ENCODE measurements at places on chromosomes 3 and 15.

GRCh38 chr3:140580746-140581145, 97.1 kb upstream of the TRIM42 start:
- no peak for DNase-seq

DNA sequence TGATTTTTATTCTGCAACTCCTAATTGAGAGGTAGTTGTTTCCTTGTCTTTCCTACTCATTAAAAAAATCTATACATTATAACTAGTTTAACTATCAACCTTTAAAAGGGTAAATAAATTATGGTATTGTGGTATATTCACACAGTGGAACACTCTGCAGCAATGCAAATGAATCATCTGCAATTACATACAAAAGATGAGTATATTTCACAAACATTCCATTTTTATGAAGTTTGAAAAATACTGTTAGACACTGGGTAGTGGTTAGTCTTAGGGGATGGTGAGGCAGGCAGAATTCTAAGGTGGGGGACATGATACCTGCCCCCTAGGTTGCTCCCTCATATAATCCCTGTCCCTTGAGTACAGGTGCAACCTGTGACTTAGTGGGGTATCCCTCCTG, 44.0 kb upstream of the MAGI1 start:
- DNase-seq = no peak

DNA sequence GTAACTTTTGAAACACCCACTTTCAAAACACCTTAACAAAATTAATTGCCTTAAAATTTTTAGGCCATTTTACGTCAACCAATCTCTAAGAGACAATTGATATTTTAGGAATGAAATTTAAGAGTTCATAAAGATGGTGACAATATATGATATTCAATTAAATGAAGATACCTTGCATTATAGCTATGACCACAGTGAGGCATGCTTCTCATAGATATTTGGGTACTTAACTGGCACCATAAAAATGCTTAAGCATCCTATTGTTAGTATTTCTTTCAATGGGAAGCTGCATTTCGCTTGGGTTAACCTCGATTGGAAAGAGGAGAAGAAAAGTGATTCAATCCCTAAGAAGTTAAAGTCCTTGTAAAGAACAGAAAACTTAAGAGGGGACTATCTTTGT, 209.0 kb downstream of the GAP43 start:
- no peak for DNase-seq

DNA sequence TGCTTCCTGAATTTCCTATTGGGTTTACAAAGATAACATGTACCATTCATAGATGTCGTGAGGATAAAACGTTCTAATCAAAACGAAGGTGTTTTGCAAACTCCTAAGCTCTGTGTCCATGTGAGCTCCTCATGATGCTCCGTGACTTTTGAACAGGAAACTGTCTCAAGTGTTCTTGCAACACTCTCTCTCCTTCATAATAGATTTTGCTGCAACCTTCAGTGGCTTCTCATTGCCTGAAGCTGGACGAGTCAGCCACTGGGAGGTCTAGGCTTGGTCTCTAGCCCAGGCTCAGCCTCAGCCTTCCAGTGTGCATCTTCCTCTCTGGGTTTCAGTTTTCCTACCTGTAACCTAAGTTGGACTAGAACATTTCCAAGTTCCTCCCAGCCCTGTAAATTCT, 18.7 kb upstream of the BCL2A1 start:
- no peak for DNase-seq

GRCh38 chr3:64318001-64318400, 92.7 kb upstream of the PRICKLE2 start:
- no peak for DNase-seq

- DNase-seq = no peak
These were observed 158.0 kb downstream of the FBLN2 start for GRCh38 chr3:13706886-13707285.

- DNase-seq = peak; percentile 10
These were observed 33.1 kb downstream of the GRK7 start for GRCh38 chr3:141796081-141796888.

GRCh38 chr15:28020644-28021043, 78.5 kb downstream of the OCA2 start:
- DNase-seq = no peak

- no peak for DNase-seq
These were observed 106.4 kb downstream of the EPHB1 start for GRCh38 chr3:134901461-134901860.

DNA sequence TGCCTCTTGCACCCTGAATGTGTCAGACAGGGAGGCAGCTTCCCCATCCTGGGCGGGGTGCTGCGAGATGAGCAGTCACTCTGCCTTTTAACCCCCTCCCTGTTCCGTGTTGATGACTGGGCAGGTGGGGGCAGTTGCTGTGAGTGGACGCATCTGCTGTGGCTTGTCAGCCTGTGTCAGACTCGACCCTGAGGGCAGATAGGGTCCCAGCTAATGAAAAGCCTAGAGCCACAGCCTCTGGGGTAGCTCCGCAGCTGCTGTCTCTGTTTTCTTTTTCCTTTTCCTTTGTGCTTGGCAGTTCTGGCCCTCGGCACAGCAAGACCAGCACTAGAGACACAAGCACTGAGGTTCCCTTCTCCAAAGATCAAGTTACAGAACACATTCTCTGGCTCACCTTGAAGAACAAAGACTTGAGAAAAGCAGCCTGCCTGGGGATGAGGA, 43.0 kb upstream of the GLCE start:
- no peak for DNase-seq

- peak; percentile 0 for DNase-seq
These were observed 820.8 kb downstream of the IGSF11 start for GRCh38 chr3:118213892-118214291.

DNA sequence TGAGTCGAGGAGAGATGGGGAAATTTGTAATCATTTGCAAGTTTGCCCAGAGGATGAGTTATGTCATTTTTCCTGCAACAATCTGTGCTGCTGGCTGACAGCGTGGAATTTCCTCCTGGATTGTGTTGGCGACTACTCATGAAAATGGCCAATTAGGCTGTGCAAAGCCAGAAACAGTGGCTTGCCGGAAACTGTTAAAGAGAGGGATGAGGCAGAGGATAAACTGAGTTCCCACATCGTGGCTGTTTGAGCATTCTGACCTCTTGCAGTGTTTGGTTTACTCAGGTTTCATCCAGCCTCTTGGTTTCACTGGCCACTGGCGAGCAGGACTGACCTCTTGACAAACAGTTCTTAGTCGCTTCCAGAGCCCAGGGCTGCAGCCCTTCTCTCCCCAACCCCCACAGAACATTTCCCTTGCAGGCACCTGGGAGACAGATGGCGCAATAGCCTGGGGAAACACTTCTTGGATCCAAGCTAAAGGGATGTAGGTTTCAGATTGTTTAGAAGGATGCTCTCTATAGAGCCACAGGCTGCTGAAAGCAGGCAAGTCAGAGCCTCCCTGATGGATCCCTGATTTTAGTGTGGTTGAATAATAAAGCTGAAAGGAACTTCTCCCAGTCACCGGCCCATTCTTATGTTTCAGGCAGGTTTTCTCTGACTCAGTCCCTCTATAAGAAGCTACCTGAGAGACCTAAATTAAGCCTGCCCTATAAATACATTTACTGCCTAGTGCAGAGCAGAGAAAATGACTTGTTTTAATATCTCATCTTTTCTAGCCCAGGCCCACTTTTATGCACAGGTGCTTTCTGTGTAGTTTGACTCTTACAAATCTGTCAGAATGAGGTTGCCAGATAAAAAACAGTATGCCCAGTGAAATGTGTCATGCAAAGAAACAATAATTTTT, 92.8 kb upstream of the UBE2E1 start:
- DNase-seq = peak; percentile 42

DNA sequence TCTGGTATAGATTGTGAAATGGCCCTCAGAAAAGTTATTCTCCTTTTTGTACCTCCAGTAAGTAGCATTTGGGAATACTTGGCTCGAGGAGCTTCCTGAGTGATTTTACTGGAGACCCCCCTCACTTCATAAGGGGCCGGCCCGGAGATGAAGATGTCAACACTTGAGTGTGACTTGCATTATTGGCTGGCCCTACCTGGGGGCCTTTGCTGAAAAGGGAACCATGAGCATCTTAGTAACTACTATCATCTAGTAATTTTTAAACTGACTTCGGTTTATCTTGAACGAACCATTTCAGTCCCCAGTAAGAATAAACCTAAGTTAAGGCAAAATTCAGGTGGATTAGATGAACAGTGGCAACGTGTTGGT, 1.3 kb downstream of the FAIM start:
- no peak for DNase-seq

DNA sequence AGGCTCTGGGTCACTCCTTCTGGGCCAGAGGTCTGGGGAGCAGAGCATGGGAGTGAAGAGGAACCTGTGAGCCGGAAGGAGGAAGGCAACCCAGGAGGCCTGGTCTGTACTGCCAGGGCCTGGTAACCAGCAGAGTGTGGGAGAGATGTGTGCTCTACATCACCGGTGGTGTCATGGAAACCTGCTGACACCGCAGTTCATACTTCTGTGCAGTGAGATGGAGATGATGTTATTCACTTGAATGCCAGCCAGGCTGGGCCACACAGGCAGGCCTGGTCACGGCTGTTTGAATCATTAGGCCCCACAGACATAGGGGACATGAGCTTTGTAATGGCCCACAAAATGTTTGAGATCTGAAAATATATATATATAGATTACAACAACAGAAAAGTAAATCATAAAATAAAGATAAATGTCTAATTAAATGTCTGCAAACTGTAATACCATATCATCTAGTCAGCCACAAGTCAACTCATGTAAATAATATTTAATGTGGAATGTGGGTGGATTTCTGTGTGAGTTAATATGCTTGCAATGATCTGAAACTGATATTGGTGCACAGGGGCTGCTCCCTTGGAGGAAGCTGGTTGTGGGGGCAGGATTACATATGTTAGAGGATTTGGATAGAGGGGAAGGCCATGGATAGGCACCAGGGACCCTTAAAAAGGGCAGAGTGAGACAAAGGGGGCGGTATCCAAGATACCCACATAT, 108.5 kb upstream of the PFN2 start:
- peak; percentile 35 for DNase-seq

- DNase-seq = no peak
These were observed 114.9 kb downstream of the IQCH start for GRCh38 chr15:67369359-67369998.

- DNase-seq = no peak
These were observed 56.6 kb upstream of the POMGNT2 start for GRCh38 chr3:43162230-43163084.
